ENCODE measurements at places on chromosomes 2 and 18.

DNA sequence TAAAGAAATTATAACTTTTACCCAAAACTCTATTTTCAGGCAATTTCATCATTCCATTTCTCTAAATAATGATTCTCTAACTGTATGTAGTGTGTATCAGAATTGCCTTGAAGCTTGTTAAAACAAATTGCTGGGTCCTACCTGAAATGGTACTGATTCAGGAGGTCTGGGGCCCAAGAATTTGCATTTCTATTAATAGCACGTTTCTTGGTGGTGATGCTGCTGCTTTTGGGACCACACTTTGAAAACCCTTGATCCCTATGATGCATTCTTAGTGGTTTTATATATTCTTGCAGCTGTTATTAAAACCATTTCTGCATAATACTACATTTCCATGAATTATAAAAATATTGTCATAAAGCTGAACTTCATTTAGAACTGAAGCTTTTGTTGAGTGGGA, 140.7 kb downstream of the NCK2 start:
- no peak for DNase-seq

GRCh38 chr2:110104025-110104771, 11.4 kb downstream of the MALL start:
- no peak for DNase-seq

DNA sequence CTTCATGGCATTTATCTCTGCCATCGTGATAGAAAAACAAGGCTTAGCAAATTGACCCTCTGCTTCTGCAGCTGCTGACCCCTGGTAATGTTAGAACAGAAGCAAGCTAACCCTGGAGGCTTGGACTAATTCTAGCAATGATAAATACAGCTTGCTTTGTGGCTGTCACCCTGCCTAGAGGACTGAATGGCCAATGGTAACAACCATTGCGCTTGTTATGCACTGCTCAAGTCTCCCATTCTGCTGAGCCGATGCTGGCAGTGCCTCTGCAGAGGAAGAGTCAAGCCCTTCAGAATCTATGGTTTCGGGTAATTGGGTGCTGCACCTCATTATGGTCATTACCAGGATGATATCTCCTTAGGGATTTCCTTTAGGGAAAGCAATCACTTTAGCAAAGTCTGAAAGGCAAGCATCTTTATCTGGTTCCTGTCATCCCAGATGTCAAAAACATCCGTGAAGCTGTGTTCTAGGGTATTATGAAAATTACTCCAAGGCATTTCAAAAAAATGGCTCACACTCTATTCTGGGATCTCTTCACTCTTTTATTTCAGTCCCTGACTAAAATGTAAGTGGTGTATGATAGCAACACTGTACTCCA, 186.8 kb upstream of the DLGAP1 start:
- DNase-seq, result peak; percentile 32

- DNase-seq, result peak; percentile 63
These were observed 2.0 kb downstream of the BCL11A start for GRCh38 chr2:60551240-60552077.

DNA sequence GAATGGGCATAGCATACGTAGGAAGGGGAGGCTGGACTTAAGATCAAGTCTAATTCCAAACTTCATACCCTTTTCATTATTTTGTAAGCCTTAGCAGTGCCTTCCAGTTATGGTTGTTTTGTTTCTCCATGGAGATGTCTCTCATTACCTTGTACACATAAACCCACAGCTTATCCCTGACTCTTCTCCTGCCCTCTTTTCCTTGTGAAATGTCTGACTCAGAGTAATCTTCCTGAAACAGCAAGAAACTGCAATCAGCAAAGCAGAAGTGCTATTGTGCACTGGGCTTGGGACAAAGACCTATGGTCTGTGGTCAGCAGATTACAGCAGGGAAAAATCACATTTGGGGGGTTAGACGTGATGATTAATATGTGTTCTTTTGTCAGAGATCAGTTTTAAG, 176.7 kb downstream of the IKZF2 start:
- no peak for DNase-seq

DNA sequence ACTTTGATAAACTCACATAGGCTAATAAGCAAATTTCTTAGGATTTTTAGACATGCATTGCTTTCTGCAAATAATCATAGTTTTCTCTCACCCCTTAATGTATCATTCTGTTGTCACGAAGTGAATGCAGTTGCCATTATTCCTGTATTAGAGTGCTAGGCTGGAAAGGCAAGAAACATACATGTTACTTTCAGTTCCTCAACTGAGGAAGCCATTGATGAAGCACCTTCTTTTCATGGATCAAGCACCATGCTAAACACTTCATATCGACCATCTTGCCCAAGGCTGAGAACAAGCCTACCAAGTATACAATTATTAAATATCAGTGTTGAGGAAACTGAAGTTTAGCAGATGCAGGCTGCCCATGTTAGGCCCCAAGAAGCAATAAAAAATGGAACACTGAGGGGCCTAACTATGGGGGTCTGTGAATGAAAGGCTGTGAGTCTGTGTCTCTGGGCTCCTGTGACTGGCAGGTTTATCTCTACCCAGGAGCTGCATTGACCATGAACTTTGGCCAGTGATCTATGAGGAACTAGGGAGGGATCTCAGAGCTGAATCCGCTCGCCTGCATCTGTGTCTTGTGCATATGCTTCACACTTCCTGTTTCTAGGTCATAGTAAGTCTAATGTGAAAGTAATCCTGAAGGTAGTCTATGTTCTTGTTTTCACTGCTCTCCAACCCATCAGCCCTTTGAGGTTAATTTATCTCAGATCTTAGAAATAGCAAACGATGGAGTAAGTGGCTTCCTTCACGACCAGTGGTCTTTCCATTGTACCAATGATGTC, 16.0 kb upstream of the TSPYL6 start:
- no peak for DNase-seq

- DNase-seq, result peak; percentile 60
These were observed 154.8 kb downstream of the ZNF236 start for GRCh38 chr18:76977108-76977621.

DNA sequence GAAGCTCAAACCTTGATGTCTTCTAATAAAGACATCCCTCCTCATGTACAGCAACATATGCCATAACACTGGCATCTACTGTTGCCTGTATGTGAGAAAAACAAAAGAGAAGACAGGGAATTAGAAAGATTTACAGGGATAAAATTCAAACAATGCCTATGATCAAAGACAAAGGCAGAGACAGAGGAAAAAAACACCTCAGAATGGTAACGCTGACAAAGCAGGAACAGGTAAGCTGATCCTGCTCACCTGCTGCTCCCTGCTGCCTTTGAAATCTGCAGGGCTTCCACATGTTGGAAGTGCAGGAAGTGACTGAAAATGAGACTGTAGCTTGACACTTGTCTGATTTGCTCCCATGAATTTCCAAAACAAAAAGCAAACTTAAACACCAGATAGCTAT, 90.2 kb upstream of the DNAJC10 start:
- no peak for DNase-seq

DNA sequence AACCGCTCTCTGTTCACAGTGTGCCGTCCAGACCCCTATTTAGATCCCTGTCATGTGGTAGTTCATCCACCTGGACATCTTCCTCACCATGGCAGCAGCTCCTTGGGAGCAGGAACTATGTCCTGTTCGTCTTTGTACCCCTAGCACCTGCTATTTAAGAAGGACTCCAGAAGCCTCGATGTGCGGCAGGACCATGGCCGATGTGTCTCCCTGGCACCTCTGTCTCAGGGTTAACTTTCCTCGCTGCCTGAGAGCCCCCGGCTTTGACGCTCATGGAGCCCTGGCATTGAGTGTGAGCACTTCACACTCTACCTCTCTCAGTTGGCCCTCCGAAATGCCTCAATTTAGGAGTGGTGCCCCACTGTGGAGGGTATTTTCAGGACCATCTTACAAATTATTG, 152.0 kb downstream of the FAM210A start:
- no peak for DNase-seq

GRCh38 chr2:18721038-18721922, 131.9 kb upstream of the NT5C1B start:
- no peak for DNase-seq

DNA sequence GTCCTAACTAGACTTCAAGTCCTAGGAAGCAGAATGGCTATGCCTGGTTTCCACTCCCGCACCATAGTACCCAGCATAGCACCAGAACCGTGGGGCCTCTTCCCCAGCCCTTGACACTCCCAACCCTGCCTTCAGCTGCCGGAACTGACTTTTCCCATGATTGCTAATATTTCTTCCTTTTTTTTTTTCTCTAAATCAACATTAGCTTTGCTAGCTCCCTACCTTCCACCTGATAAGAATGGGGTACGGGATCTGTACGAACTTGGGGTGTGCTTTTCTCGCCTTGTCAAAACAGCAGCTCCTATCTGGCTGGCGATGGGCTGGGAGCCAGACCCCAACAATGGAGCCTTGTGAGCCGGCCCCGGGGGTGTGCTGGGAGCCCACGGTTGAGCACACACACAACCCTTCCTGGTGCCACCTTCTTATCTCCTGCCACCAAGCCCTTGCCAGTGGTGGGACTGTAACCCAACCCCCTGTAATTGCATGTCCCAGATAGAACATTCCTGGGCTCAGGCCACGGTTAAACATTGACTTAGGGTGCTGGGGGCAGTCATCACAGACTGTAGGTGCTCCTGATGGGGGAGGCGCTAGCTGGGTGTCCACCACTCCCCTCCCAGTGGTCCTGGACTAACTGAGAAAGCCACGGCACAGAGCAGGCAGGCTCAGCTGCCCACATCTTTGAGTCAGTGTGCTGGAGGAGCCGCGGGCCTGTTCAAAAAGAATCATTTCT, 213.0 kb upstream of the HAAO start:
- no peak for DNase-seq

DNA sequence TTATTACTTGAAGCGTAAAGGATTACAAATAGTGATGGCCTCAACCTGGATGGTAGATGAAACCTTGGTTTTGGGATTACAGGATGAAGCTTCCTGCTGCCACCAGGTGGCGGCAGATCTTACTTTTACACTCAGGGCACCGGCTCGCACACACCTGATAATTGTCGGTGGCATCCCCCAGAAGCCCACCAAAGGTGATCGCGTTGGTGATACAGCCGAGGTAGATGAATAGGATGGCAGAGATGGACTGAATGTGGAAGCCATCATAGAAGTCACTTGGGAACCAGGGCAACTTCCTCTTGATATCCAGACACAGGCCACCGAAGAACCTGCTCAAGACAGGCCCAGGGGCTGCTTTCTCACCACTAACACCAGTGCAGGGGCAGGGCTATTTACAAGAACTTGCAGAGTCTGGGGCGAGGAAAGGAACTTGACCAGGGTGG, 51.8 kb downstream of the MTHFD2 start:
- DNase-seq, result peak; percentile 60

- no peak for DNase-seq
These were observed 9.4 kb upstream of the PDE1A start for GRCh38 chr2:182436252-182436651.

- peak; percentile 28 for DNase-seq
These were observed 300.8 kb downstream of the CNTNAP5 start for GRCh38 chr2:124325667-124326440.

- DNase-seq, result no peak
These were observed 3.9 kb downstream of the KCNK3 start for GRCh38 chr2:26696351-26696816.

- DNase-seq, result no peak
These were observed 27.3 kb downstream of the GPC1 start for GRCh38 chr2:240462707-240463273.

DNA sequence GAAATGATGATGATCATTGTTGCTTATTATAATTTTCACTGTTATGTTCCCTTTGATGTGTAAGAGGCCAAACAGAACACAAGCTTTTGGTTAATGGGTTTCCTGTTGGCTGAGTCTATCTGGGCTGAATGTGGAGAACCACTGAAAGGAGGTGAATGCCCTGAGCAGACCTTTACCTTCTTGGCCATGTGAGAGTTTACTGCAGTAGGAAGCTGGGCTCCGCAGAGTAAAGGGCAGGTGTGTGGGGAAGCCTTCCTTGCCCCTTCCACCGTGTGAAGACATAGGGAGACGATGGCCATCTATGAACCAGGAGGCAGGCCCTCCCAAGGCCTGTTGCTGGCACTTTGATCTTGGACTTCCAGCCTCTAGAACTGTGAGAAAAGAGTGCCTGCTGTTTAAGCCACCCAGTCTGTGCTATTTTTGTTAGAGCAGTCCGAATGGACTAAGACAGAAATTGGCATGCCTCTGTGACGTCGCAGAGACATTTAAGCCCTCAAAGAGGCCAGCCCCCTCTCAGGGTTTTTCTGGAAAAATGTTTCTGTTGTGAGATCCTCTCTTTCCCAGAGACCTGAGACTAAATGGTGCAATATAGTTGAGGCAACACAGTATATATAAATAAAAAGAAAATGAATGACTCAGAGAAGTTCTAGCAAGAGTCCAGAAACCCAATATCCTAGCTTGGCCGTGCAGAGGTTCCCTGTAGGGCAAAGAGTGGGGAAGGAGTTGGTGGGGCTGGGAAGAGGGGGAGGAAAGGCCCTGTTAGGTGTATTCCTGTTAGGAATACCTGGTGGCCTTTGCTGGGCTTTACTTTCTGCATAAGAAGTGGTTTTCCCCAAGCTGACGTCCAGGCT, 121.9 kb upstream of the LGALSL start:
- DNase-seq, result no peak

DNA sequence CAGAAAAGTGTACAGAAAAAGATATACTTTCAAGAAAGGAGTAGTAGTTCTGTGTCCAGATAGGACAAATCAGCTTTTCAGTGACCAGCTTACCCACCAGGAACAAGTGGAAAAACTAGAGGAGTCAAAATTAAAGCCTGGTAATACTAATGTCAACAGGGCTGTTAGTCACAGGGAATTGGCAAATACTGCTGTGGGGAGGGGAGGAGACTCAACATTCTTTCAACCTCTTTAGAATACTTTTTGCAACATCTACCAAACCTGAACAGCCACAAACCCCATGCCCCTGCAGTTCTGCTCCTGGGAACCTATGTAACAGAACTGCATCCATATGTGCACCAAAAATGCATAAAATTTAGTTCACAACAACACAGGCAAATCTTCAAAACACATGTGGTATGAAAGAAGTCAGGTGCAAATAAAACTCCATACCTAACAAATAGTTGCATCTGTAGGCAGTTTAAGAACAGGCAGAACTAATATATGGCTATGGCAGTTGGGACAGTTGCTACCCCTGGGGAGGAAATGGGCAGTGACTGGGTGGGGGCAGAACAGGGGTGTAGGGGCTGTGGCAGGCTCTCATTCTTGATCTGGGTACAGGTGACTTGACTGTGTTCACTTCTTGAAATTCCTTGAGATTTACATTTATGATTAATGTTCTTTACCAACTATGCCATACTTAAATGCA, 9.7 kb downstream of the CMPK2 start:
- DNase-seq, result no peak

GRCh38 chr2:158774681-158775080, 20.4 kb upstream of the DAPL1 start:
- DNase-seq, result no peak

- DNase-seq, result no peak
These were observed 44.2 kb downstream of the GPR39 start for GRCh38 chr2:132460781-132461180.

Data from SK-N-DZ (cell line).